ENCODE measurements at places on chromosomes 4 and X.

GRCh38 chrX:40145923-40146261, 48.1 kb upstream of the BCOR start:
- no peak for DNase-seq

DNA sequence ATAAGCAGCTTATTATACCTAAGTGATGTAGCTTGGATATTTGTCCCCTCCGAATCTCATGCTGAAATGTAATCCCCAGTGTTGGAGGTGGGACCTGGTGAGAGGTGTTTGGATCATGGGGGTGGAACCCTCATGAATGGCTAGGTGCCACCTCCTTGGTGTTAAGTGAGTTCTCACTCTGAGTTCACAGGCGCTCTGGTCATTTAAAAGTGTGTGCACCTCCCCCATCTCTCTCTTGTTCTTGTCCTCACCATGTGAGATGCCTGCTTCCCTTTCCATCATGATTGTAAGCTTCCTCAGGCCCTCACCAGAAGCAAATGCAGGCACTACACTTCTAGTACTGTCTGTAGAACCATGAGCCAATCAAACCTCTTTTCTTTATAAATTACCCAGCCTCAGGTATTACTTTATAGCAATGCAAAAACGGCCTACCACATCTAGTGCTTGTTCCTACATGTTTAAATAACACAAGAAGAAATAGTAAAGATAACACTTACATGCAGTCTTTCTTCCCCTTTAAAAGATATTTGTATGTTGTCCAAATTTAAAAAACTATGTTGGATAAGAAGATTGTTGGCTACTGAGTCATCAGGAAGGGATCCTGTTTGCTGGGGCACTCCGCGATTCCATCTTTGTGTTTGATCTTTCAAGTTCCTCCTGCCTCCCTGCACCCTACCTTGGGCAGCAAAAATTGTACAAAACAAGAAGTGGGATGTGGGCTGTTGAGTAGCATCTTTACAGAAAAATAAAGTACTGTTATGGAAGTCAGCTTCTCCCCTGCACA, 29.7 kb downstream of the PPP1R2C start:
- no peak for DNase-seq

DNA sequence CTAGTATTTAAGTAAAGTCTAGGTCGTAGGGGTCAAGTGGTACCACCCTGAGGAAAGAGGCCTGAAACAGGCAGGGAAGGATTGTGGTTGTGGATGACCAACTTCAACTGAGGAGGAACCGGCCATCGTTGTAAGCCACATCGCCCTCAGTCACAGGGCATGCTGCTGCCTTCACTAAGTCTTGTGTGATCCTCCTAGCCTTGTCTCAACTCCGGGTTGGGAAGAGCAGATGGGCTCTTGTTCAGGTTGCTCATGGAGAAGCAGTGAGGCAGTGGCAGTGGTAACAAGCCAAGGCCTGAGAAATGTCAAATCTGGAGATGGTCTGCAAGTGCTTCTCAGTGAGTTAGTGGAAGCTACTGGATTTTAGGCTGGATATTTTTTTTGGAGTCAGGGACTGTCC, 22.8 kb upstream of the NKX3-2 start:
- DNase-seq = no peak

GRCh38 chr4:31054295-31054694, 334.1 kb downstream of the PCDH7 start:
- no peak for DNase-seq

DNA sequence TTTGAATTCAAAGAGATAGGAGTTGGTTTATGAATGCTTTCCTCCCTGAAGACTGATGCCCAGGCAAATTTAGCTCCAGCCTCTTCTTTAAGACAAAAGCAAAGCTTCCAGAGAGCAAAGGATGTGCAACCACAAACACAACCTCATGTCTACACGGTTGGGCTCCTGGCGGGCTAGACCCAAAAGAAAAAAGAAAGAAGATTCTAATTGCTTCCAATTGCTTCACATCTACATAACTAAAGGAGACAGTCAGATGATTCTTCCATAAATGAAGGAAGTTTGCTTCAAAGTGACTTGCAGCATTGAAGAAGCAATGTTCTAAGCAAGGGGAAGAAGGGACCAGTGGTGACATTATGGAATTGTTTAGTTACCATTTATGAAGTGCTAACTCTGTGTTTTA, 1603.0 kb upstream of the TENM3 start:
- no peak for DNase-seq

DNA sequence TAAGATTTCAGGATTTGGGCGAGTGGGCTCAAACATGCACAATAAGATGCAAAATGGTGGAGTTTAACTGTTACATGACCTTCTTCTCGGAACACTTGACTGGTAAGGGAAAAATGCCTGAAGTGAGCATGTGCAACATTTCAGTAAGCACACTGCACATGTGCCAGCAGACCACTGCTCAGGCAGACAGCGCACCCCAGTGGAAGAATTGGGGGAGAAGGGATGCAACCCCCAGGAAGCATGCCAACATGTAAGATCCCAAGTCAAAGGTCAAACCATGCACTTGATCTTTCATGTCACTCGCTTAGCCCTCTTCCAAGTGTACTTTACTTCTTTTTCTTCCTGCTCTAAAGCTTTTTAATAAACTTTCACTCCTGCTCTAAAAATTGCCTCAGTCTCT, 256.3 kb downstream of the CENPC start:
- no peak for DNase-seq

- no peak for DNase-seq
Measured at GRCh38 chr4:5469861-5470260, 238.5 kb downstream of the EVC2 start.

DNA sequence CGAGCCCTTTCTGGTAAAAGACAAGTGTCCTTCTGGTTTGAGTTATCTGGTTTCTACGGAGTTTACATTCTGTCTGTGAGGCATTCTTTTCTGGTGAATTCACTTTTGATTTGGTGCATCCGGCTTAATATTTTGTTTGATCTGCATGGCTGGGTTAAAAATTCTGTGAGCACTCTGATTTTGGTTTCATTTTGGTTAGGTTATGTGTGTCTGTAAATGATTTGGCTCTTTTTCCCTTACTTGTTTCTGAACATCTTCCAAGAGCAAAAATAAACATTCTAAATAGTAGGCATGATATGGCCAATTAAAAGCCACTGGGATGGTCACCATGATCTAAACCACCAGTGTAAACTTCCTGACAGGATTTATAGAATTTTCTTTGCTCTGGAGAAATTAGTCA, 85.7 kb upstream of the PTPN13 start:
- DNase-seq = no peak

DNA sequence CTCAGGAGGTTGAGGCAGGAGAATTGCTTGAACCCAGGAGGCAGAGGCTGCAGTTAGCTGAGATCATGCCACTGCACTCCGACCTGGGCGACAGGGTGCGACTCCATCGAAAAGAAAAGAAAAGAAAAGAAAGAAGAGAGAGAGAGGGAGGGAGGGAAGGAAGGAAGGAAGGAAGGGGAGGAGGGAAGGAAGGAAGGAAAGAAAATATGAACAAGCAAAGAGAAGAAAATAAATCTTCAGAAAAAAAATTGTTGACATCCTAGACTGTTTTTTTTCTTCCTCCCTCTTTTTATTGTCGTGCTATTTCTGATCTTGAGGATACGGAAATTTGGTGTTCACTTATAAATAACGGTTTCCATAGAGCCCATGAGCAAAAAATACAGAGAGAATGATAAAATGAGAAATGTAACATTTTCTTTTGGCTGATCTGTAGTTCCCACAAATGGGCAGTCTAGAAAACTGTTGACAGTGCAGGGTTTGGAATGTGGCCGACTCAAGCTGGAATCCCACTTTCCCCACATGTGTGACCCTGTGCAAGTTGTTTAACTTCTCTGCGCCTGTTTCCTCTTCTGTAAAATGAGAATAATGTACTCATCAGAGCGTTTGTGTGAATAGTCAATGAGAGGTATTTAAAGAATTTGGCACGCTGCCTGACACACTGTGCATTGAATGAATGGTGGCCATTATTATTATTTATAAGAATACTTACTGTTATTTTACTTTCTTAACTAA, 19.4 kb downstream of the SORBS2 start:
- DNase-seq = no peak

GRCh38 chr4:140135529-140136088, 18.4 kb downstream of the MAML3 start:
- DNase-seq = no peak

DNA sequence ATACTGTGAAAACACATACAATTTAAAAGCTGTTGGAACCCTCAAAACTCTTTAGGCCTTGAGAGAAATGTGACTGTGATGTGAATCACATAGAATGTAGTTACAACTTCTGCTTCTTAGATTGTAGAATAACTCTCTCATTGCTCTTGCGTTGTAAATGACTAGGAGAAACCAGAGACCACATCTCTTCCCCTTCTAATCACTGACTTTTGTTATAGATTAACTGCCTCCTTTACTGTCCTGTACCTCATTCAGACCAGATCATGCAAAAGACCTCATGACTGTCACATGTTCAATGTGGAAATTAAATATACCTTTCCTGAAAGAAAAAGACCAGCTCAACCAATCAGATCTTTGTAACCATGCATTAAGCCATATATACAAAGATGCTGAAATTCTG, 43.2 kb upstream of the NEIL3 start:
- DNase-seq = no peak

- no peak for DNase-seq
Measured at GRCh38 chr4:150141756-150142155, 63.5 kb downstream of the DCLK2 start.

- no peak for DNase-seq
Measured at GRCh38 chrX:2242326-2242725, 258.4 kb downstream of the DHRSX start.

DNA sequence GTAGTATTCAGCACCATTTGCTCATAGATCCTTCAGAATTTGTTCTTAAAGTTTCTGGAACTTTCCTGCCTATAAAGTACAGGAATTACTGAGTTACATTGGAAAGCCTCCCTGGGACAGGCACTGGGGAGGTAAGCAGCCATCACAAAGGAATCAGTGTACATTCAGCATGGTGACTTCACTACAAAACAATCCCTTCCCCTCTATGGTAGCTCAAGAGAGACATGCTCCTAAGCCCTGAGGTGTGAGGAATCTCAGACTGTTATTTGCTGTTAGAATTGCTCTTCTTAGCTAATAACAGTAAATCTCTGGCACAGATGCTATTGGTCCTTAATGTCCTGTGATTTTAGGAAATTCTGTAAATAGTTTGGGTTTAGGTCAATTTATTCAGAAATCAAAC, 1898.0 kb upstream of the PCDH7 start:
- DNase-seq = no peak

GRCh38 chr4:110676241-110676640, 53.4 kb upstream of the PITX2 start:
- no peak for DNase-seq

- no peak for DNase-seq
Measured at GRCh38 chrX:40054793-40055192, 43.0 kb downstream of the BCOR start.

GRCh38 chr4:174520660-174521059, 1.6 kb downstream of the HPGD start:
- no peak for DNase-seq

DNA sequence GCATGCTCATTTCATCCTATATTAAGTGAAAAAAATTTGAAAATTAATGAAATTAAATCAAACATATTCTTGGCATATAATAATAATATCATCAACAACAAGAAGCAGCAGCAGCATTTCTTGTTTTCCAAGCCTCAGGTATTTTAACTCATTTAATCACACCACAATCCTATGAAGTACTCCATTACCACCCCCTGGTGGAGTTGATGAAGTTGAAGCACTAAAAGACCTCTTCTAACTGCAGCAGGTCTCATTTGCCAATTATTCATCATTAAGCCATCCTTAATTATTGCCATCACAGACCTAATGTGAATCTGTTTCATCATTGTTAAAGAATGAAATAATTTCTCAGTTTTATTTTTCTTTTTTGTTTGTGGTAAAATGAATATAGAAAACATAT, 801.4 kb upstream of the GRID2 start:
- DNase-seq = no peak

GRCh38 chrX:135890087-135890585, 3.1 kb downstream of the CT45A10 start:
- DNase-seq = no peak

DNA sequence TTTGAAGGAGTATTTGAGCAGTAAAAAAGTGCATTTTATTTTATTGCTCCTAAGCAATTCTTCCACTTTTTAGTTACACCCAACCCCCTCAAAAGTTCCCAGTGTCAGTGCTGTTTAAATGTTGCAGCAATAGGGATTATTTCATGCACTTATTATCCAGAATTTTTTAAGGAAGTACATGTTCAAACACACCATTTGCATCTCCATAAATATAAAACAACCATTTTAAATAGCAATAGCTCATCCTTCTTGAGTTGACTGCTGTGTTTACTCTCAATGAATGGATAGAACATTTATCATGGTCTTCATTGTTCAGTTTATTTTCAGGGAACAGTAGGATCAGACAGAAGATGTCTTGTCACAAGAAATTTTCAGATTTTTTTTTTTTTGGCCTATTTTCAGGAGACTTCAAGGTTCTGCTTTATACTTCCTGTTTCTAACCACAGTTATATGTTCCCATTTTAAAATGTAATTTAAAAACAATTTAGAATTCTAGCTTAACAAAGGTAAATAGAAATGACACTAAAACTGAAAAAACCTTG, 171.9 kb downstream of the TMA16 start:
- DNase-seq = no peak

- no peak for DNase-seq
Measured at GRCh38 chrX:15856636-15857035, 2.0 kb upstream of the AP1S2 start.

- DNase-seq = no peak
Measured at GRCh38 chrX:101276238-101276637, 14.9 kb downstream of the TAF7L start.

DNA sequence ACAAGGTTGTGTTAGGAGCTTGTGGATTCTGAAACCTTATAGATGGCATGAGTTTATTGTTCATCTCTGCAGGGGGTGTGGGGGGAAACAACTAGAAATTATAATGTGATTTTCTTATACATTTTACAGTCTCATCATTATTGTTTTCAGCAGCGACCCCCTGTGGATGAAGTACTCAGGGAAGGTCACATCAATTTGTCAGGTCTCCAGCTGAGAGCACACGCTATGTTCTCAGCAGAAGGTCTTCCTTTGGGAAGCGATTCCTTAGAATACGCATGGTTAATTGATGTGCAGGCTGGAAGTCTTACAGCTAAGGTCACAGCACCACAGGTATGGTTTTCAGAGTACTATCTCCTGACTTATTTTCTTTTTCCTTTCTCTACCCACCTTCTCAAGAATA, 72.2 kb downstream of the BLTP1 start:
- no peak for DNase-seq

DNA sequence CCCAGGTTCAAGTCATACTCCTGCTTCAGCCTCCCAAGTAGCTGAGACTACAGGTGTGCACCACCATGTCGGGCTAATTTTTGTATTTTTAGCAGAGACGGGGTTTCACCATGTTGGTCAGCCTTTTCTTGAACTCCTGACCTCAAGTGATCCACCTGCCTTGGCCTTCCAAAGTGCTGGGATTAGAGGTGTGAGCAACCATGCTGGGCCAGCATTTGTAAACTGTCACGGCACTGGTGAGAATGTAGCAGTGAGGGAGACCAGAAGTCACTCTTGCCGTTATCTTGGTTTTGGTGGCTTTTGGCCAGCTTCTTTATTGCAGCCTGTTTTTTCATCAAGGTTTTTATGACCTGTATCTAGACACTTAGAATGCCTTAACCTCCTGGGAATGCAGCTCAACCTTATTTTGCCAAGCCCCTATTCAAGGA, 22.4 kb downstream of the PCDH18 start:
- DNase-seq = no peak

- DNase-seq = no peak
Measured at GRCh38 chrX:140723121-140723715, 13.7 kb downstream of the LINC00632 start.
